Stimulated activated CD4-positive, alpha-beta T cell treated with anti-CD3 and anti-CD28 coated beads, Interleukin-1b, Interleukin-23, amount 100 ng/mL, for 1 hour (primary cell): ENCODE measurements at places on chromosomes 6 and 20.

GRCh38 chr20:51399006-51399890, 143.3 kb downstream of the NFATC2 start:
- DNase-seq, result no peak

DNA sequence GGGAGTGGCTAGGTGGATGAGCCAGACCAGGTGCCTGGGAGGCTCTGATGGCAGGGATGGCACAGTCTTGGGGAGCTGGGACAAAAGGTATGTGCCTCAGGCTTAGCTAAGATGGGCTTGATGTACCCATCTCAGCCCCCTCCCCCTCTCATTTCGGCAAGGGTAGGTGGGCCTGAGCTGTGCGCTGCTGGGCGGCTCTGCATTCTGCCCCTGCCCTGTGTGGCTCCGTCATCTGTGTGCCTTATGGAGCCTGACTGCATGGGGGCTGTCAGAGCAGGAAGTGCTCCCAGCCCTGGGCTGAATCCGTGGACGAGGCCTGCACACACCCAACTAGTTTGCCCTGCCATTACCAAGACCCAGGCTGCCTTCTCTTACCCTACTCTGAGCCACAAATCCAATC, 54.7 kb downstream of the PYGB start:
- DNase-seq, result no peak

DNA sequence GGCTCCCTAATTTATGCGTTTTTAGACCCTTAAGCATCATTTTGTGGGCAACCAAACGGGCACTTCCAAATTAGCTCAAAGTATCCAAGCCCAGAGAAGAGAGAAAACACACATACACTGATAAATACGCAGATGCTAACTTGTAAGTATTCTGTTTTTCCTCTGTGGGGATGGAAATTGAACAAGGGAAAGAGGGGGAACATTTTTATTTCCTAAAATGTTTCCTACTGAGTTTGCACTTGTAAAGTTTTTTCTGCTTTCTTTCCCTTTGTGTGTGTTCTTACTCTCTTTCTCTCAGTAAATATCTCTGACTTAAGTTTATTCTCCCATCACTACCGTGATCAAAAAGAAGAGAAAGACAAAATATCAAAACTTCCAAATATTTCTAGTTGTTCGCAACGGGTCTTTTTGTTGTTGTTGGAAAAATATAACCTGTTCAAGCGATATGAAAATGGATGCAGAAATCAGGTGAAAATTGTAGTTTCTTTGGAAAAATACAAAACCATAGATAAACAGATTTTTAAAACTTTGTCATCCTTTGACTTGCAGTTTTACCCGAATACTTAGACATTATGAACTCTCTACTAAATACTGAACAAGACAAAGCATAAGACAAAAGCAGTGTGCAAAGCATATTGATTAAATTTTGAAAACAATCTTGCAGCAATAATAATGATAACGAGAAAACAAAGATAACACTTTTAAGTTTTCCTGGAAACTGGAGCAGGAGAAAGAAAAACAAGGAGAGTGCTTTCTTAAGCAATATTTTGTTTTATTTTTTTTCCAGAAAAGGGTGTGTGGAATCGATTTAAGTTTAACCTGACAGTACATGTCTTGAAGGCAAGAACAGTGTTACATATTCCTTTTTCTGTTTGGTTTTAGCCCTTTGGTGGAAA, 1.0 kb upstream of the NKX2-4 start:
- no peak for DNase-seq

DNA sequence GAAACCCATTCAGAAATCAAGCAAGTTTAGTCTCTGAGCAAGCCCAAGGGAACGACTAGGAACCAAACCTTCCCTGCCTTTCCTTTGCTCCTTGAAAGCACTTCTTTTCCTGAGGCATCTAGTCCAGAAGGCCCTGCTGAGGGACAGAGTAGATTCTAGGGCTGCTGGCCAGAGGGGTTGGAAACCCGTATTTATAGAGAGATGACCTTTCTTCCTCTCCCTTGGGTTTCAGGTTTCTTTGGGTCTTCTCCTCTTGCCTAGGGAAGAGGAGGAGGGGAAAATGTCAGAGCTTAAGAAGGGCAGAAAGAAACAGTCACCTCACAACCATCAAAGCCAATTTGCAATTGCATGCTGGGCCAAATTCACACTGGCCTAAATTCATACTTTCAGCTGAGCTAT, 5.8 kb downstream of the APOBEC2 start:
- no peak for DNase-seq

GRCh38 chr20:51570739-51571459, 28.4 kb upstream of the NFATC2 start:
- no peak for DNase-seq

- DNase-seq, result no peak
Measured at GRCh38 chr6:23414051-23414445, 712.0 kb upstream of the NRSN1 start.

- DNase-seq, result no peak
Measured at GRCh38 chr6:43877036-43877435, 107.0 kb downstream of the VEGFA start.

- DNase-seq, result no peak
Measured at GRCh38 chr6:70423189-70424134, 10.2 kb downstream of the FAM135A start.

DNA sequence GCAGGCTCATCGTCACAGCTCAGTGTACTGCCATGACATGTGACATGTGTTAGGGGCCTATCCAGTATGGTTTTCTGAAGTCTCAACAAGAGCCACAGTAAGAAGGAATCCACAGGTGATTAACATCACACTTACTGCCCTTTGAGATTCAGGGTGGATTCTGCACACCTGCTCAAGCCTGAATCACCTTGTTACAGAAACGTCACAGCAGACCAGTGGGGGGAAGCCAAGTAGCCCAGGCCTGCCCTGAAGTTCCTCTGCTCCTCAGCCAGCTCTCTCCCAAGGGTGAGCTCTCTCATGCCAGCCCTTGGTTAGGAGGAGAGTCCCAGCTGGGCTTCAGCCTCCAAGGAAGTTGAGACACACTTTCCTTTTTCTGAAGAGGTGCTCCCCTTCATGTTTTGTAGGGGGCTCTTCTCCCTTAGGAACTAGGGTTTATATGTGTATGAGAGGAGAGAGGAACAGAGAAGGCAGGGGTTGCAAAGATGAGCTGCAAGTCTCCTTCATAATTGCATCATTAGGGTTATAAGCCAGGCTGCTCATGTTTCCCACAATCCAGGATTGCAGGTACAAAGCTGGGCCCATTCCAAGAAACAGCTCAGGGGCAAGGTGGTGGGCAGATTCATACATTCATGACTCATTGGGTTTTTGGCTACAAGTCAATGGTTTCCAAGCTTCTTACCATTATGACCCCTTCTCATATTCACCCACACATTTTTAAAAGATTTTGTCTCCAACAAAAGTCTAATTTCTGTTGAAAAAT, 11.6 kb downstream of the GSS start:
- no peak for DNase-seq
